ENCODE measurements at places on chromosomes 13 and 19.

GRCh38 chr19:7600721-7601120 lies 5.1 kb downstream of the CAMSAP3 start:
- DNase-seq = no peak

GRCh38 chr13:30648522-30649012 lies 30.8 kb downstream of the USPL1 start:
- no peak for DNase-seq

DNA sequence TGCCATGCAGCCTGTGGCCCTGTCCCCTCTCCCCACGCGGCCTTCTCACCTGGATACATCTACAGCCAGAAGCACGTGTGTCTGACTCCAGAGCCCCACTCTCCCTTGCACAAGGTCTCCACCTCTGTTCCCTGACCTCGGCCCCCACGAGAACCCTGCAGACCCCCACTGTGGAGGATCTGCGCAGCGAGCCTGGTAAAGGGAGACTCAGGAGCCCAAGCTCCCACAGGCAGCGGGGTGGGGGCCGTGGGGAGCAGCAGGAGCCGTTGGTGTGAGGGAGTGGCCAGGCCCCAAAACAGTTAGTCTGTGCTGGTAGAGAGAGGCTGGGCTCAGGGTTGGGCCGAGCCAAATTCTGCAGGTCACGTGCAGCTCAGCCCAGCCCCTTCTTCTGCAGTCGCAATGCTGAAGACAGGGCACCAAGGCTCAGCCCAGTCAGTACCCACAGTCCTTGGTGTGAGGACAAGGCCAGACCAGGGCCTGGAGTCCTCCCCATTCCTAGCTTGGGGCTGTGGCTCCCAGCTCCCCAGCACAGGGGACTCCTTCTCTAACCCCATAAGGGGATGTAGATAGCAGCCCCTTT lies 28.7 kb upstream of the SLC7A10 start:
- DNase-seq = no peak

- no peak for DNase-seq
These were observed 118.0 kb downstream of the KDM4B start for GRCh38 chr19:5086725-5087439.

- DNase-seq = no peak
These were observed 397.6 kb downstream of the LIG4 start for GRCh38 chr13:107817647-107818287.

GRCh38 chr19:11257846-11258380 lies 4.4 kb downstream of the DOCK6 start:
- no peak for DNase-seq

GRCh38 chr19:48798937-48799336 lies 11.9 kb downstream of the BCAT2 start:
- DNase-seq = peak; percentile 37

DNA sequence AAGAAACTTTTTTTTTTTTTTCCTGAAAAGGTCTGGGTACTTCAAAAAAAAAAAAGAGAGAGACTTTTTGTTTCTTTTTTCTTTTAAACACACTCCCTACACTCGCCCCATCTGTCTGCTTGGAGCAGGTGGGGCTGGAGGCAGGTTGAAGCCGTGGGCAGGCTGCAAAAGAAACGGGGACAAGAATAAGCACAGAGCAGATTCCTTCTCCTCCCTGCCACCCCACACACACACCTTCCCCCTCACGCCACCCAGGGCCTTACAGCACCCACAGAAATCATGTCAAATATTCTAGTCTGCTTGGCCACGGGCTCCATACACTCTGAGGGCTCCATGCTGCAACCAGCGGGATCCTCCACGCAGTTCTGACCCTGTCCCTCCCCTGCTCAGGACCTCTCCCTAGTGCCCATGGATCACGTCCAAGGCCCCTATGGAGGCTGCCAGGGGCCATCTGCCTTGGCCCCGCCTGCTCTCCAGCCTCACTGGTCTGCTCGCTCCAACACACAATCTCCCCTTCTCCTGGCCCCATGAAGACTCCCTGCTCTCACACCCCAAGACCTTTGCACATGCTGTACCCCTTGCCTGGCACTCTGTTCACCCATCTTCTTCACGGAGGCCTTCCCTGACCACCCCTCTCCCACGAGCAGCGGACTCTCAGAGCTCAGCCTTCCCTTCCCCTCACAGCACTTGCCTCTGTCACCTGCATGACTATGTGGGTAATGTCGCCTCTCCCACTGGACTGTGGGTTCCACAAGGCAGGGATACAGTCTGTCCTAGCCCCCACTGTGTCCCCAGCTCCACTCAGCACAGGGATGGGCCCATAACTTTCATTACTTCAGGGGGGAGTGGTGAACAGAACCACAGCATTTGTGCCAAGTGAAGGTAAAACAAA lies 11.4 kb downstream of the AKT2 start:
- DNase-seq = no peak

- DNase-seq = peak; percentile 18
These were observed 722 bp downstream of the PKN1 start for GRCh38 chr19:14433554-14434501.

DNA sequence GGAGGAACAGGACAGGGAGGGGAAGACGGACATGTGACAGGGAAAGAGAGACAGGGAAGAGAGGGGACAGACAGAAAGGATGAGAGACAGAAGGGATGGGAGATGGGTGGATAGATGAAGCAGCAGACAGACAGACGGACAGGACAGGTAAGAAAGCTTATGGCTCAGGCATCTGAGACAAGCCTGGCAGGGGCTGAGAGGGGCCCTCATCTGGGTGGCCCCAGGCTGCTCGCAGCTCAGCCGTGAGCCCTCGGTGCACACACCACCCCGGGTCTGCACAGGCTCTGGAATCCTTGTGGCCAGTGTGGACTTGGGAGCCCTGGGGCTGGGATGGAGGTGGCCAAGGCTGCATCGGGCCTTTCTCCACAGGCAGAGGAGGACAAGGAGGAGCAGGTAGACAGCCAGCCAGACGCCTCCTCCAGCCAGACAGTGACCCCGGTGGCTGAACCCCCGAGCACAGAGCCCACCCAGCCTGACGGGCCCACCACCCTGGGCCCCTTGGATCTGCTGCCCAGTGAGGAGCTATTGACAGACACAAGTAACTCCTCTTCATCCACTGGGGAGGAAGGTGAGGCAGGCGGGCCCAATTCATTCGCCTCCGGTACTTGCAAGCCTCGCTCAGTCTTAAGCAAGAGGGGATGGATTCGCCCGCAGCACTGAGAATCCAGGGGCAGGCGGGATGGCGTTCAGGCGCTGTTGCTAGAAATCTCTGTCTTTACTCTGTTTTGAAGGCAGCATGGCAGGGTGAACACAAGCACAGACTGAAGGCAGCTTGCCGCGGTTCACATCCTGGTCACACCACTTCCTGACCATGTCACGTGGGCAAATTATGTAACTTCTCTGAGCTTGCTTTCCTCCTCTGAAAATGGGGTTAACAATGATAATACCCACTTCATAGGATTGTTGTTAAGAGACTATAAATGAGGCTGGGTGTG lies 14.0 kb downstream of the GRAMD1A start:
- DNase-seq = no peak

- peak; percentile 51 for DNase-seq
These were observed 5.0 kb downstream of the SGTA start for GRCh38 chr19:2777952-2778683.

DNA sequence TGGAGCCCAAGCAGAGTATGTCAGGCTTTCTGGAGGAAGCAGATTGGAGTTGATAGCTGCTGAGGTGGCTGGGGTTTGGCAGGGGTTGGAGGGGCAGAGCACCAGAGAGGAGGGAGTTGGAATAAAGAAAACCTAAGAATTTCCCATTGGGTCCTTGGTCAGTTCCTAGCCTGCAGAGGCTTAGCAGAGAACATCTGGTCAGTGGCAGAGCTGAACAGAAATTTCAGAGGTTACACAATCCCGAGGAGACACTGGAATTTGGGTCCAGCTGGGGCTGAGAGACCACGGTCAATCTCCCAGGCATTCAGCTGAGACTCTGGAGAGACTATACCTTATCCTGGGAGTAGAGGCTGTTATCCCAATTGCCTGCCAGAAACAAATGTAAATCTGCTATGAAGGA lies 84.4 kb downstream of the DPY19L3 start:
- peak; percentile 21 for DNase-seq

GRCh38 chr13:23876265-23876664 lies 12.9 kb downstream of the MIPEP start:
- no peak for DNase-seq

DNA sequence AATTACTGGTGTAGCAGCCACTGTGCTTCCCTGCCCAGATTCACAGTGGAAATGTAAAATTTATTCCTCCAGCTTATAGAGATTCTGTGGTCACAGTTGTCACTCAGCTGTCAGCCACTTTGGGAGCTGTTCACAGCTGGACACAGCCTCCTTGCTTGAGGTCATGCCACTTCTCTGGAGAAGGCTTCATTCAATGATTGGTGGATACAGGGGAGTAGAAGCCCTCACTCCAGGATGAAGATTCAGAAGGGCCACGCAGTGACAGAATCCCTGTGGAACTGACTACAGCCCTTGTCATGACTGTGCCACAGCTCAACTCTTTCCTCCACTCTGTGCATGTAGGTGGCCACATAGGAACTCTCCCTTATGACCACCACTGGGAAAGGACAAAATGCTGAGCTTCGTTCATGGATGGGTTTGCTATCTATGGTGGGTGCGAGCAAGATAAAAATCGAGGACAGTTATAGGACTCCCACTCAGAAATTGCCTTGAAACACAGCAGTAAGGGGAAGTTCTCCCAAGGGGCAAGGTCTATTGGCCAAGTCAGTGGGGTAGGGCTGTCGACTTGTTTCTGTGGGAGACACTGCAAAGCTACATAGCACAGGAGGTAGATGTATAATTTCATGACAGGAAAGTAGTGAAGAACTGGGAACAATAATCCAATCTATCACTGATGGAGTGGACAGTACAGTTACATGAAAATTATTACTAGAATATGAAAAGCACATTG lies 98.7 kb downstream of the CCNA1 start:
- no peak for DNase-seq

DNA sequence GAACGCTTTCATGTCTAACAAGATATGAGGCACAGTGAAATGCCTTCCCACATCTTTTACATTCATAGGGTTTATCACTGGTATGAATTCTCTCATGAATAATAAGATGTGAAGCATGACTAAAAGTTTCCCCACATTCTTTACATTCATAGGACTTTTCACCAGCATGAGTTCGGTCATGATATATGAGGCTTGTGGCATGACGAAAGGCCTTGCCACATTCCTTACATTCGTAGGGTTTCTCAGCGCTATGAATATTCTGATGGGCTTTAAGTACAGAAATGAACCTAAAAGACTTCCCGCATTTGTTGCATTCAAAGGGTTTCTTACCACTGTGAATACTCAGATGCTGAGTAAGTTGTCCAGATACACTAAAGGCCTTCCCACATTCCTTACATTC lies 21.3 kb downstream of the ZNF607 start:
- no peak for DNase-seq

DNA sequence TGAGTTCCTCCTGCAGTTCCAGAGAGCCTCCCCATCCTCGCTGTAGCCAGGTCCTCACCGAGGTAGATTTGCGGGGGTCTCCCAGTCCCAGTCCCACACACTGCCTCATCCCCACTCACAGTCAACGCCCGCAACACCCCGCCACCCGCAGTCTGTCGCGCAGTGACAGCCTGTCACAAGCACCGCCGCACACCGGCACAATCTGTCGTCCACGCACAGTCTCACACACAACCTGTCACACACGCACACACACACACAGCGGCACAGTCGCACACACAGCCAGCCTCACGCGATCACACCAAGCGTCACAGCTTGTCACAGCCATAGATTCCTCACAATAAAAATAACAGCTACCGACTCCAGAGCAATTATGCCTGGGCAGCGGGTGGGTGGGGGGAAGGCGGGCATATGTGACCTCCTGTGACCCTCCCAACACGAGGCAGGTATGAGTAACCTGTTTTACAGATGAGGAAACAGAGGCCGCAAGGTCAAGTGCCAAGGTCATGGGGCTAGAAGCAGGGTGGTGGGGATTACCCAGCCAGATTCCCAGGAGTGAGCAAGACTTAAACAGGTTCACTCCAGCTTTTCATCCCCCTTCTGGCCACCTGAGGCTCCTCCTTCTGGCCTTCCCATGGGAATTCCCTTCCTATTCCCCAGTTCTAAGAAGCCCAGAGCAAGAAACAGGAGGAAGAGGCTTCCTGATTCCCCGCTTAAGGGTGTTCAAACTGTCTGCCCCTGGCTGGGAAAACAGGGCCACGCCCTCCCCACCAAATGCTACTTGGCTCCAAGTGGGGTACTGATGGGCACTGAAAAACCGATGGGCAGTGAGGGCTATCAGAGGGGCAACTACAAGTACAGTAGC lies 13.9 kb downstream of the NFIX start:
- no peak for DNase-seq

DNA sequence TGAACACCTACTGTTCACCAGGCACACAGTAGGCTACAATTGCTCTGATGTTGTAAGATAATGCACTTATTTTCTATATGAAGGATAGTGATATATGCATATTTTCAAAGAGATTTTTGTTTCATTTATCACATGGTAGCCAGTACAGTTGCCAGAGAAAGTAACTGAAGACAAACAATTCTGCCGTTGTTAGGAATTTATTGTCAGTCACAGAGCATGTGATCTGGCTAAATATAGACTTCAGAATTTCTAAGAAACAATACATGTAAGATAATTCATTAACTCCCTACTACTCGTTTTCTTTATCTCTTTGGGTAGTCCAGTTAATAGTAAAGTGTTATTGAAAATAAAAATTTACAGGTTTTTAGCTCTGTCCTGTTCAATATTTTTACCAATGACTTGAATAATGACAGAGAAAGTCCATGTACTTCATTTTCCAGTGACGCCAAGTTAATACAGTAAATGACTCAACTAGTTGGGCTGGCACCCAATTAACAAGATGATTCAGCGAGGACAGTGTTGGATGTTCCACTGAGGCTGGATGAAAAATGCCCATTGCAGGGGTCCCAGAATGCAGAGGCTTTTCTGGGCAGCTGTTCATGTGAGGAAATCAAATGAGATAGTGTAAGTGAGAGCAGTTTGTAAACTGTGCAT lies 35.6 kb downstream of the GJA3 start:
- DNase-seq = peak; percentile 73

GRCh38 chr13:30303269-30303668 lies 4.1 kb downstream of the KATNAL1 start:
- DNase-seq = no peak

DNA sequence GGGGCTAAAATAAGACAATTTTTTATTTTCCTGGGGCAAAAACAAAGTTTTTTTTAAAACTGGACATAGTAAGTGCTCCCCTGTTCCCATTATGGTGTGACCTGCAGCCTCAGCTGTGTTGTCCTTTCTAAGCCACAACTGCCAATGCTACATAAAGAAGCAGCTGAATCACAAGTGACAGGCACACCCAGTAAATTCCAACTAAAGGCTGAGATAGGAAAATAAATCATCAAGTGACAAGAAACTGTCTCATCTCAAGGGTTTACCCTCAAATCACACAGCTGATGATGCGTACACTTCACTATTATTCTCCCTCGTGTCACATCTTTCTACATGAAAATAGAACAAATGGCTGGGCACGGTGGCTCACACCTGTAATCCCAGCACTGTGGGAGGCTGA lies 28.7 kb downstream of the STK24 start:
- DNase-seq = peak; percentile 78

Measured in myocyte (in vitro differentiated cells).